ENCODE measurements at places on chromosomes 4 and X.

- no peak for DNase-seq
Observed at GRCh38 chr4:84171871-84172270, 327.2 kb downstream of the NKX6-1 start.

GRCh38 chr4:59608466-59608865, 1591.7 kb upstream of the ADGRL3 start:
- DNase-seq = no peak

DNA sequence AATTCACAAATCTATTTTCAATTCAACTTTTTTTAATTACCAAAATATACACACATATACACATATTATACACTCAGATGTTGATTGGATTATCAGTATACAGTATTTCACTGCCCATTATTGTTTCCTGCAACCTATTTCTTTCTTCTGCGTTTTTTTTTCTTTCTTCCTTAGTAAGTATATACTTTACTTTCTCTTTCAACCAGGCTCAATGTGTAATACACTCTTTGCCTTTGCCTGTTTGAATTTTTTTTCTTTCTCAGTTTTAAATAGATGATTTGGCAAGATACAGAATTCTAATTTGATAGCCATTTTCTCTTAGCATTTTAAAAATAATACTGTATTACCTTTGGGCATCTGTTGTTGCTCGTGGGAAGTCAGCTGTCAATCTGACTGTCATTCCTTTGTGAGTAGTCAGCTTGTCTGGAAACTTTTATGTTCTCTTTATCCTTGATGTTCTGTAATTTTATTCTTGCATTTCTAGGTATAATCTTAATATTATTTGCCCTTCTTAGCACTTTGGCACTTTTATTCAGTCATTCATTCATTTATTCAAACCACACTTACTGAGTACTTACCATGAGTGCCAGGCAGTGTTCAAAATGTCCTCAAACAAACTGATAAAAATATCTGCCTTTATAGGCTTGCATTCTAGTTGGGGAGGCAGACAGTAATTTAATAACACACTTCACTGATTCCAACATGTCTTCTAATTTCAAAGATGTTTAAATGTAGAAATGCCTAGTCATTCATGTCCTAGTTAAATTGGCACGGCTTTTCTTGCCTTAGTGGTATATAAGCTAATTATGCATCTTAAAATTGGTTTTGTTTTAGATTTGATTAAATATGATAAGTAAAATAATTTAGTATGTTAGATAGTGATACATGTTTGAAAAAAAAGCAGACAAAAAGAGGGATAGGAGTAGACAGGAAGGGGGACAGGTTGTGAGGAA, 3.7 kb downstream of the USP38 start:
- no peak for DNase-seq

DNA sequence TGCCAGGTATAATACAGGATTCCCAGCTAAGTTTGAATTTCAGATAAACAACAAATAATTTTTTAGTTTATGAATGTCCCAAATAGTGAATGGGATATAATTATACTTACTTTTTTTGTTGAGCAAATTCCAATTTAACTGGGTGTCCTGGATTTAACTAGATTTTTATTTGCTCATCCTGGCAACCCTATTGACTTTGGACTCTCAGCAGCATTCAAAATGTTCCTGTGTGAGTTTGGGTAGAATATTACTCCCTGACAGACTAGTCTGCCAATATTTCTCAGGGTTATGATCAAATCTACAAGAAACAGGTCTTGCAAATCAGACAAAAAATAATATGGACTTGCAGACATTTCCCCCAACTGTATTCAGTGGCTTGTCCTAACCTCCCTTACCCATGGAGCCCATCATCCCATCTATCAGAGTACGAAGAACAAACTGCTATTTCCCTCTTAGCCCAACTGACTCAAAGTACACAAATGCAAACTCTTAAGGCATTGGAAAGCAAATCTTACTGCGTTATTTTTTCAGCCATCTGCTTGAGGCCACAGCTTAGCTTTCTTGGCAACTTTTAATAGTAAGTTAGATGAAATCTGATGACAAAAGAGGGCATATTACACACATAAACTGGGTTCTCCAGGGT, 20.7 kb downstream of the SETD7 start:
- no peak for DNase-seq

- DNase-seq = no peak
Observed at GRCh38 chrX:149837639-149838038, 43.3 kb upstream of the MAGEA8 start.

DNA sequence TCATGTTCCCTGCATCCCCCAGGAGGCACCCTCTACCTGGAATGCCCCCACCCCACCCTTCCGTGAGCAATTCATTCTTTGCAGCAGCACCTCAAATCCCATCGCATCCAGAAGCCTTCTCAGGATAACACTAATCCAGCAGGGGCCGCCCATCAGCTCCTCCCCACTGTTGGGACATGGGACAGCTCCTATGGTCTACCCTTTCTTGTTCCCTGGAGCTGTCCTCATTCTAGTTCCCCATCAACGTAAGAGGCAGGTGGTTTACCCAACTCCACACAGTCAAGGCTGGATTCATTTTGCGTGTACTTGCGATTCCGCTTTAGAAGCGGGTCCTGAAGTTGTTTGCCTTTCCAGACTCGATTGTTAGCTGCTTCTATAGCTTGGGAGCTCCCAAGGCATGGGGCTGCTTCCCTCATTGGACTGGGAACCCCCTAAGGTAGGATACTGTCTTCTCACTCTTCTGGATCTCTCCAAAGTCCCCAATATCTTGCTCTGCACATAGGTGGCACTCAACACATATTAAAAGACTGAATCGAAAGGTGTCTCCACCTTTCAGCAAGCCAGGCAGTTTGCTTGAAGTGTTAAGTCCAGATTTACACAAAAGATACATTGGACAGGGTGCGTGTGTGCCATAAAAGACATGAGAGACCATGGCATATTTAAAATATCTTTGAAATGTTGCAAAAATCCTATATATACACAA, 942 bp upstream of the APLN start:
- DNase-seq = no peak

- no peak for DNase-seq
Observed at GRCh38 chr4:76881375-76881774, 16.6 kb downstream of the SOWAHB start.

- no peak for DNase-seq
Observed at GRCh38 chr4:84917869-84918600, 48.5 kb downstream of the WDFY3 start.

Measured in stimulated activated CD8-positive, alpha-beta memory T cell treated with anti-CD3 and anti-CD28 coated beads, Interleukin-7, amount 100 ng/mL, for 4 hours (primary cell).